NCI-H82 (cell line): ENCODE measurements at places on chromosomes 7 and 10.
A peak's percentile ranks its signal among the peaks of the same experiment; 100 is the strongest.

- DNase-seq: no peak
These were observed 57.1 kb upstream of the KMT2E start for GRCh38 chr7:104956753-104957450.

GRCh38 chr7:106071356-106071998 is 40.6 kb downstream of the SYPL1 start:
- DNase-seq: no peak

DNA sequence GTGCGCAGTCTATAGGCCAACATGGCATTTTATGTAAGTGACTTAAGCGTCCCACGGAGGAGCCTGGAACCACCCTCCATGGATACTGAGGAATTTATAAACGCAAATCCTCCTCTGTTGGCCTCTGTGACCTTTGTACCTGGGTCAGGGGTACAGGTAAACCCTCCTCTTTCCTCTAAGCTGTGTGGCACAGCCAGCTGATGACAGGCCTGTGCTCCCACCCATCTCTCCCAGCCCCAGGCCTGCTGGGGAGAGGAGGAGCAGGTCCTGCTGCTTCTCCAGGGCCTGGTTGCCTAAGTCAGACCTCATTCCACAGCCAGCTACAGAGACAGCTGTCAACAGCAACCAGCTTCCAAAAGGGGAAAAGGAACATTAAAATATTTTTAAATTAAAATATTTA is 5.0 kb downstream of the AVPI1 start:
- peak; percentile 3 for DNase-seq

- DNase-seq: no peak
These were observed 52.1 kb upstream of the TMEM72 start for GRCh38 chr10:44858988-44859387.

GRCh38 chr10:23643111-23643780 is 204.4 kb downstream of the OTUD1 start:
- DNase-seq: no peak

GRCh38 chr7:135602304-135602703 is 44.6 kb downstream of the NUP205 start:
- DNase-seq: no peak
